ENCODE measurements at places on chromosomes 7 and 10.

GRCh38 chr7:84204655-84205054 is 10.1 kb upstream of the SEMA3A start:
- DNase-seq, result no peak

GRCh38 chr7:77727936-77728701 is 31.9 kb downstream of the RSBN1L start:
- DNase-seq, result no peak

- DNase-seq, result no peak
Observed at GRCh38 chr10:24118246-24118645, 90.7 kb upstream of the KIAA1217 start.

DNA sequence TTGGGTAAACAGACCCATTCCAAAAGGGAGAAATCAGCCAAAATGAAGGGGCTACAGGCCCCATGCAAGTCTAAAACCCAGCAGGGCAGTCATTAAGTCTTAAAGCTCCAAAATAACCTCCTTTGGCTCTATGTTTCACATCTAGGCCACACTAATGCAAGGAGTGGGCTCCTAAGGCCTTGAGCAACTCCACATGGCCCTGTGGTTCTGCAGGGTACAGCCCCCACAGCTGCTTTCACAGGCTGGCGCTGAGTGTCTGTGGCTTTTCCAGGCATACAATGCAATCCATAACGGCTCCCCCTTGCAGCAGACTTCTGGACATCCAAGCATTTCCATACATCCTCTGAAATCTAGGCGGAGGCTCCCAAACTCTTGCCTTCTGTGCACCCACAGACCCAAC is 9.0 kb downstream of the TMEM243 start:
- DNase-seq, result no peak

DNA sequence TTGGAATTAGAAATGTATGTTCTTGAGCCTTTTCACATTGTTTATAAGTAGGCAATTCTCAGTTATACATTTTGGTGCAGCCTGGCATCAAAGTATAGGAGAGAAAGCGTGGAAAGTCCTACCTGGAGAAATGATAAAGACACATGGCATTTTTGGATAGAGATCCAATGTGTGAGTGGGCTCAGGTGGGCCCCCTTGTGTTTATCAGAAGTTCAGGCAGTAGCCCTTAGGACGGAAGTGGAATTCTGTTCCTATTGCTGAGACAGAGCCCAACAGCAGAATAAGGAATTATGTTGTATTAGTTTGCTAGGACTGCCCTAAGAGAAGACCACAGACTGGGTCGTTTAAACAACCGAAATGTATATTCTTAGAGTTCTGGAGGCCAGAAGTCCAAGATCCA is 85.2 kb upstream of the AMPH start:
- DNase-seq, result no peak

DNA sequence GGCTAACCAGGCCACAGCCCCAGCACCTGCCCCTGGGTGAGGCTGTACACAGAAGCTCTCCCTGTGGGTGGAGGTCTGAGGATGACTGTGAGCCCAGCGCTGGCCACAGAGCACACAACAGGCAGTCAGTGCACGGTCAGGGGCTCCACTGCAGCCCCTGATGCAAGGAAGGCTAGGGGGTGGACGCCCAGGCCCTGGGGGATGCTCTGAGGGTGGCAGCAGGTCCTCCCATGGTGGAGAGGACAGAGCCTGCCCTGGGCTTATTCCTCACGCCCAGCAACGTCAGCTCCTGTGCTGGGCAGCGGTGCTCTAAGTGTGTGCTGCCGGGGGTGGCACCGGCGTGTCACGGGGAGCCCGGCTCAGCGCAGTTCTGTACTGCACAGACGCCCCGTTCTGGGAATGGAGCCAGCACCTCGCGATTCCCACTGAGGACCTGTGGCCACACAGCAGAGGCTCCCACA is 223.2 kb downstream of the MAD1L1 start:
- DNase-seq, result no peak

DNA sequence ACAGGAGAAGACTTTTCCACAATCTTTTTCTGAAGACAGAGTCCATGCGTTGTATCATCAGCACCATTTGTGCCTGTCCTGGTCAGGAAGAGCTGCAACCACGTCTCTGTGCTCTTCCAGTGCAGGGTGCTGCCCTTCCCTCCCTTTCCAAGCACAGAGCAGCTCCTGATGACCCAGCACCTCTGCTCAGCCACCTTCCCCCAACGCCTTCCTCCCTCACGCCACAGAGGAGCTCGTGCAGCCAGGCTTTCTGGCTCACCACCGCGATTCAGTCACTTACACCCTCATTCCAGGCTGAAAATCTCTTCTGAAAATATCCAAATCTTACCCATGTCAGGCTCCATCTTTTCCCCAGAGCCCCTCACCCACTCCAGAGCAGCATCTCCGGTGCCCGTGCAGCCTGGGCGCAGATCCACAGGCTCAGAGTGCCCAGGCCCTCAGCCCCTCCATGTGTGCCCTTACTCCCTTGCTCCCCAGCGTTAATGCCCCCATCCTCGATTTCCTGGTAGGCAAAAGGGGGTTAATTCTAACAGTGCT is 181.5 kb downstream of the DIP2C start:
- no peak for DNase-seq

- DNase-seq, result peak; percentile 56
Observed at GRCh38 chr10:18607503-18608378, 43.6 kb downstream of the NSUN6 start.

DNA sequence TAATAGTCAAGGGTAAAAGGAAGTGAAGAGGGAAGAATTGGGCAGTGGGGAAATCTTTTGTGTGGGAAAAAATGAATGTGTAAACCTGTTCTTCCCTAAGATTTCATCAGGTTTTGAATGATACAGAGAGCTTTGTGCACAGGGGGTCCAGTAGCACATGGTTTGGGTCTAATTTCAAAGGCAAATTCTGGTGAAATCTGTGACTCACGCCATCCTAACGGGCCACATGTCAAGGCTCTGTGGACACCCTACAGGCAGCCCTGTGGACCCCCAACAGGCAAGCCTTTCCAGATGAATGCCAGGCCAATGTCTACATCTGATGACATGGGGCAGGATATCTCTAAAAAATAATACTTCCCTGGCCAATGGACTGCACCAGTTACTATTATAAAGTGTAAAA is 309.8 kb downstream of the PARD3 start:
- no peak for DNase-seq

GRCh38 chr10:107164992-107165391 is 486 bp upstream of the SORCS1 start:
- no peak for DNase-seq

- DNase-seq, result no peak
Observed at GRCh38 chr7:107090457-107090856, 46.0 kb downstream of the PRKAR2B start.

GRCh38 chr10:112465299-112465883 is 18.4 kb downstream of the VTI1A start:
- no peak for DNase-seq

DNA sequence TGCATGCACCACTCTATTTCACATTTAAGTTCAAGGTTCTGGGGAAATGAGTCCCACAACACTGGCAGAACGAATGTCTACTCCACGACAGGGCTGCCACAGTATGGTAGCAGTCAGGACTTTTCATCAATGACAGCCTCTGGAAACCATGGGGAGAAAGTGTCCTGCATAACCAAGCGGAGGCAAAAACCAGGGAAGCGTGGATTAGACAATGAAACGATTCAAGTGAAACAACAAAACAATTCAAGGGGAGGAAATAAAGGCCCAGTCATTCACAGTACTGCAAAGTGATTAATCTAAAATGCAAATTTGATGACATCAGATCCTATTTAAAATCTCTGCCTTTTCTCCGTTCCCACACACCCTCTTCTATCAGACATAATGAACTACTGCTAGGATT is 168.2 kb downstream of the DPY19L1 start:
- no peak for DNase-seq

- DNase-seq, result no peak
Observed at GRCh38 chr7:86911659-86912058, 147.8 kb downstream of the ELAPOR2 start.

DNA sequence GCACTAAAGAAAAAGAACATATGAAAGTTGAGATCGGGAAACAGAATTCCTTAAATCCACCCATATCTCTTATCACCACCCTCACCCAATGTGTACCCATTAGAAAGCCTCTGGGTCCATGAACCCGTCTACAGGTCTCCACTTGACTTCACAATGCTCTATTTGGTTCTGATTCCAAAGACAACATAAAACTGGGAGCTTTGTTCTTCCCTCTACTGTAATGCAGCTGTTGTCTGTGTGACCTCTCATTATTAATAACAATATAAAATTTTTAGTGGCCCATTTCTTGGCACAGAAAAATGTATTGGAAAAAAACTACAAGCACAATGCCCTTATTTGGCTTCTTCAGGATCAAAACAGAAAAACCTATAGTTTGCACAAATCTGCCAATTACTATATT is 30.0 kb downstream of the DOCK4 start:
- no peak for DNase-seq

DNA sequence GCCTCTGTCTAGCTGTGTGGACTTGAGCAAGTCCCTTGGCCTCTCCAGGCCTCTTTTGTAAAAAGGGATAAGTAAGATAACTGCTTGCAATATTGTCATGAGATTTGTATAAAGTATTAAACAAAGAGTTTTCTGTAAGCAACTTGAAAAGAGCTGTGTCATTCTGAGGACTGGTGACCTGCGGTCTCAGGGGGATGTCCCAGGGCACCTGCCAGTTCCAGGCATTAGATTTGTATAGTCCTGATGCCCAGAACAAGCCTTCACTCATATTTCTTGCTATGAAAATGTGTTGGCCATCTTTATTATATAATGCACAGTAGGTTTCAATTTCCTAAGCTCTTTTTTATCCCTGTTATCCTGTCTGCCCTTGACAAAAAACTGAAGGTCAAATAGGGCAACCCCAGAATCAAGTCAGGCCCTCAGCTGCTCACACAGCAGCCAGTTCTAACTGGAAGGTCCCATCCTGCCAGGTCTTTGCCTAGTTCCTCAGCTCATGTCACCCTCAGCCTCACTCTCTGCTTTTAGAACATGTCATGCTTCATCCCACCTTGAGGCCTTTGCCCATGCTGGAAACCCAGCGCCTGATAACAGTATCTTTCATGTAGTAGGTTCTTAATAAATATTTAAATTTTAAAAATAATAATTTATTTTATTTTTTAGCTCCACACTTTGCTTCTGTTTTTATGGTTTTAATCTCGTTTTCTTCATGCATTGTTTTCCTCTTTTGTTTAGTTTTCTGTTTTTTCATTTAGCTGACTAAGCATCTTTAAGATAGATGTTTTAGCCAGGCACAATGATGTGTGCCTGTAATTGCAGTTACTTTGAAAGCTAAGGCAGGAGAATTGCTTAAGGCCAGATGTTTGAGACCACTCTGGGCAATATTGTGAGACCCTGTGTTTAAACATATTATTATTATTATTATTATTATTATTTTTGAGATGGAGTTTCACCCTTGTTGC is 87.5 kb upstream of the ZNF92 start:
- no peak for DNase-seq

- no peak for DNase-seq
Observed at GRCh38 chr10:126114884-126115555, 218.7 kb downstream of the FANK1 start.

DNA sequence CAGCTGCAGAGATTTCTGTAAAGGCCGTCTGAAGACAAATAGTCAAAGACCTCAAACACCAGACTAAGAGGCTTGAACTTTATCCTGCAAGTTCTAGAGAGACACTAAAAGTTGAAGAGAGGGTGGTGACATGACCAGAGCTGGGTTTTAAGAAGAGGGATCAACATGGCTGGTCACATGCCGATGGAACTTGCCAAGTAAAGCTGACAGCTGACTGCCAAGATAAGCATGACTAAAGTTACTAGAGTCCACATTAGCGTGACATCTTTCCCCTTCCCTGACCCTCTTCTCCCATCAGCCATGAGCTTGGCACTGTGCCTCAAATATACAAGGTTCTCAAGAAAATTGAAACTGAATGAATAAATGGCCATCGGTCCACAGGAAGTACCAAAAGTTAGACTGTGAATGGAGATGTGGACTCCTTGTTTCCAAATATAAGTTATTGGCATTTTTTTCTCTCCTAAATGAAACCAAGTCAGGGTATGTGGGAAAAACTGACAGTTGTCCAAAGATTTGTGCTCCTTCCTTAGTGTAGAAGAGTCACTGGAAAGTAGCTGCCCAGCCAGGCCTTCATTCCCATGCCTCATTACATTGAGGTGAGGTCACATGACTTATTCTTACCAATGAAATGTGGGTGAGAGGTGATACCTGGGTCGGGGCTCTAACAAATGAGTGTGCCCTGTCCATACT is 24.5 kb downstream of the XPNPEP1 start:
- no peak for DNase-seq

- no peak for DNase-seq
Observed at GRCh38 chr10:88870089-88870488, 10.0 kb upstream of the STAMBPL1 start.

- no peak for DNase-seq
Observed at GRCh38 chr7:27345997-27346396, 103.4 kb downstream of the EVX1 start.

DNA sequence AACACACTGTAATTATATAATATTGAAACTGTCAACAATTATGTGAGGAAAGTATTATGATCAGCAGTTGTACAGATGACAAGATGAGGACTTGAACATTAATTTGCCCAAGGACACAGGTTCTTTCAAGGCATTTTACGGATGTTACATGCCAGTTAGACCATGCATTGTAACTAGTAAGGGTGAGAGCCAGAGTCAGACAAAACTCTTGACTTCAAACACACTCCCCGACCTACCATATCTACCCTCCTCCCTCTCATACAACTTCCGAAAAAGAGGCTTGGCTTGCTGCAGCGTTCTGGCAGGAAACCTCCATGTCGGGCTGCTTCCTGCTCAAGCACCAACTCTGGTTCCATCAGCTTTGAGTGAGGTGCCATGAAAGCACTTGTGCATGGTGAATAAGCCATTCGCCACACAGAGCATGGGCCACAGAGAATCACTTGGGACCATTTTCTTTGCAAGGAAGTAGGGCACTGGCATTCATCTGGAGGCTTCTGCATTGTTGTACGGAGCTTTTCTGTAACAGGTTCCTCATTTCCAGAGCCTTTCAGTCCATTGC is 53.2 kb downstream of the FOXI2 start:
- no peak for DNase-seq

- peak; percentile 38 for DNase-seq
Observed at GRCh38 chr10:14556285-14556956, 218.3 kb downstream of the FAM107B start.

- DNase-seq, result peak; percentile 20
Observed at GRCh38 chr7:31110331-31111108, 58.4 kb downstream of the ADCYAP1R1 start.

- DNase-seq, result no peak
Observed at GRCh38 chr10:59688921-59689351, 20.7 kb downstream of the SLC16A9 start.
